Activated naive CD4-positive, alpha-beta T cell (primary cell): ENCODE measurements at places on chromosomes 3 and 15.

DNA sequence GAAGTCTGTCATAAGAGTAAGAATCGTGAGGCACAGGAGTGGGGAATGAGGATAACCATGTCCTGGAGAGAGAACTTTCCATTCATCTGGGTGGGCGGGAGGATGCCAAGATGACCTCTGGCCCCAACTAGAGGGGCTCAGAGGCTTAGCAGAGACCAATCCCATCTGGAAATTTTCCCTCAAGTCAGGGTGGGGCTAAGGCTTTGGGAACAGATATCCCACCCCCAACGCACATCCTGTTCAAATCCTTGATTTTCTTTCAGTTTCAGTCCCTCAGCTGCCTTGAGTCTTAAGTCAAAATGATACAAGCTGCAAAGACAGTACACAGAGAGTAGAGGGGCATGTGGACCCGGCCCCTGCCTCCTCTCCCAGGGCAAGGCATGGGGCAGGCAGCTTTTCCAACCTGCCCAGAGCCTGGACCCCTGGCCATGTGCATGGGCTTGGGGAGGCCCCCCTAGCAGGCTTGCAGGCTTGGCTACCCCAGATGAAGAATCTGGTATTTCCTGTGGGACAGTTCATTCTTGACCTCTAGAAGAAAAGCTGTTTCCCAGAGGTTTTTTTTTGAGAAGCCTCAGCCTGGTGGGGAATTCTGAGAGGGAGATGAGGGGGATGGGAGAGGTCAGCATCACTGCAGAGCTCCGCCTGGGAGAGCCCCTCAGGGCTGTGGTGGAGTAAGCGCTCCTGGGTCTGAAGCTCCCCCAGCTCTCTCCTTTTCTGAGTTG is 109.7 kb upstream of the HACD2 start:
- DNase-seq, result no peak

GRCh38 chr3:73270839-73271483 is 209.5 kb downstream of the EBLN2 start:
- DNase-seq, result no peak

- DNase-seq, result no peak
Observed at GRCh38 chr3:5581743-5582142, 394.2 kb downstream of the EDEM1 start.

DNA sequence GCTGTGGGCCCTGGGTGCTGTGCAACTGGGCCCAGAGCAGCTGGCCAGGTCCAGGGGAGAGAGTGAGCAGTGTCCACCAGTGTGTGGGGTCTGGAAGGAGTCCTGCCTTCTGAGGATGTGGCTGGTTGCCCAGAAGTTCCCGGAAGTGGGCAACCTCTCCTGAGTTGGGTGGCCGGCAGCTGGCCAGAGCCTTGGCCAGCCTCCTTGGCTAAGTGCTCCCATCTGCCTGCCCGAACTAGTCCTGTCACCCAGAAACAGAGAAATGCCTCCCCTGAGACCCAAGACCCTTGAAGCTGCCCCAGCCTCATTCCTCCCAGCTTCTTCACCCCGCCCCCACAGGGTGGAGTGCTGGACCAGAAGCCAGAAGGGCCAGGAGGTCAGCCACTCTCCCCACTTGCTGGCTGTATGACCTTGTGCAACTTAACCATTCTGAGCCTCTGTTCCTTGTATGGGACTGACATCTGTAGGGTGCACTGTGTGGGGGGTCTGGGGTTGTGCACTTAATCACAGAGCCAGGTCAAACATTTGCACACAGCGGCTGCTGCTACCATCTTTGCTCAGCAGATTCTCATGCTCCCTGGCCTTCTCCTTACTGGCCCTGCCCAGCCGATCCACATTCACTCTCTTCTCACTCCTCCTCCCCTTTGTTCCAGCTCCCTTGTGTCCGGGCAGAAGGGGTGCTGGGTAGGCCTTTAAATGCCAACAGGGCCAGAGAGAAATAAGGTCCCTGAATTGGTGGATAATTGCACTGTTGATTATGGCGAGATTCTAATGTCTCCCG is 7.5 kb upstream of the ALAS1 start:
- DNase-seq, result no peak

GRCh38 chr15:31031471-31032067 is 40.1 kb upstream of the MTMR10 start:
- DNase-seq, result no peak

DNA sequence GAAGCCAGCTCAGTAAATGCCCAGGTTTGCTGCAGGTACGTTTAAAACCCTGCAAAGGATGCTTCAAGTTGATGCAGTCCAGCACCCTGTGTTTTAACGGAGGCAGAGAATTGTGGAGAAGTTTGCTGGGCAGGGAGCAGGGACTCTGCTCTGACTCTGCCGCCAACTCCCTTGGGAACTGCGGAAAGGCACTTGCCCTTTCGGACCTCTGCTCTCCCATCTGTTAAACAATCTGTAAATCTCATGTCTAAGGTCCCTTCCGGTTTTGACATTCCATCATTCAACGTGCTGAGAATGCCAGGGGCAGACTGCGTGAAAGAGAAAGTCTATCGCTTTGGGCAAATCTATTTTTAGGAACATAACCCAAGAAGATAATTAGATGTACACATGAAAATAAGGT is 184.5 kb downstream of the OPA1 start:
- DNase-seq, result no peak

DNA sequence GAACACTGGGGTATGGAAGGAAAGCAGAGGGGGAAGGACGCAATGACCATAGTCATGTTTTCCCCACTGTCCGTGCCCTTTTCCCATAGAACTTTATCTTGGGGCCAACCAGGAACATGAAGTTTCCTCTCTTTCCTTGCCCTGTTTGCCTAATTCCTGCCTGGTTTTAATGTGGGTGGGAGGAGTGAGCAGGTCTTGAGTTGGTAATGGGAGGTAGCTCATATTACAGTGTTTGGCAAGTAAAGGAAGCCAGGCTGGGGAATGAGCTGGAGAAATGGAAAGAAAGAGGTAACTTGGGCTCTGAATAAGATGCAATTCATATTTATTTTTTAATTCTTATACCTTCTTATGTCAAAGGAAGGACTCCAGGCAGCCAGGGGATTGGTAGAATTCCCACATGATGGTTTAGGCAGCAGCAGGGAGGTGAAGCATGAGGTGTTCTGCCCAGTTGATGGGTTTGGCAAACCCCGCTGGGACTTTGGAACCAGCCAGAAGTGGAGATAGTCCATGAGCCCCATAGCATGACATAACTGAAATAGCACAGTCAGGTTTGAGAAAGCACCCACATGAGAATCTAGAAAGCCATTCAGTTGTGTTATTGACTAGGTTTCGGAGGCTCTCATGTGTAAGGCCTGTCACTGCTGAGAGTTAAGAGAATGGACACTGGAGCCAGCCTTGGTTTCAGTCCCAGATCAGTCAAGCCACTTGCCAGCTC is 60.0 kb downstream of the CCK start:
- DNase-seq, result no peak

GRCh38 chr3:31532587-31533168 is at the start of gene STT3B:
Gene STT3B, plus strand, starts transcription at chr3:31532925. Its CDS starts 74 bp downstream, at chr3:31532999.
- DNase-seq, result peak; percentile 74

GRCh38 chr3:150038830-150039229 is 68.1 kb upstream of the PFN2 start:
- no peak for DNase-seq

GRCh38 chr3:99418209-99418635 is 220.2 kb upstream of the COL8A1 start:
- DNase-seq, result no peak

DNA sequence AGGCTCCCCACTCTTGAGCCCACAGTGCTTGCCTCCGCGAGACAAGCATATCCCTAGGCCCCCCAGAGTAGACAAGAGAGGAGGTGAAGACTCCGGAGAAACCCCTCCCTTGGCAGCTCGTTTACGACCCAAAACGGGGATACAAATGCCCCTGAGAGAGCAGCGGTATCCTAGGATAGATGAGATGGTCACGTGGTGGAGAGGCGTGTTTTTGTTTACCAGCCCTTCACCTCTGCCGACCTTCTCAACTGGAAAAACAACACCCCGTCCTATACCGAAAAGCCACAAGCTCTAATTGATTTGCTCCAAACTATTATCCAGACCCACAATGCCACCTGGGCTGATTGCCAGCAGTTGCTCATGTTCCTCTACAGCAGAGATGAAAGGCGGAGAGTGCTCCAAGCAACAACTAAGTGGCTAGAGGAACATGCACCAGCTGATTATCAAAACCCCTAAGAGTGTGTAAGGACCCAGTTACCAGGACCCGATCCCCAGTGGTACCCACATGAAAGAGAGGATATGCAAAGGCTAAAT is 99.5 kb upstream of the OSBPL11 start:
- no peak for DNase-seq

GRCh38 chr15:72764656-72765055 is 18.9 kb downstream of the ADPGK start:
- DNase-seq, result no peak
